ENCODE measurements at places on chromosomes 1 and 21.

GRCh38 chr1:201260648-201261311 is 22.5 kb upstream of the PKP1 start:
- DNase-seq: no peak

DNA sequence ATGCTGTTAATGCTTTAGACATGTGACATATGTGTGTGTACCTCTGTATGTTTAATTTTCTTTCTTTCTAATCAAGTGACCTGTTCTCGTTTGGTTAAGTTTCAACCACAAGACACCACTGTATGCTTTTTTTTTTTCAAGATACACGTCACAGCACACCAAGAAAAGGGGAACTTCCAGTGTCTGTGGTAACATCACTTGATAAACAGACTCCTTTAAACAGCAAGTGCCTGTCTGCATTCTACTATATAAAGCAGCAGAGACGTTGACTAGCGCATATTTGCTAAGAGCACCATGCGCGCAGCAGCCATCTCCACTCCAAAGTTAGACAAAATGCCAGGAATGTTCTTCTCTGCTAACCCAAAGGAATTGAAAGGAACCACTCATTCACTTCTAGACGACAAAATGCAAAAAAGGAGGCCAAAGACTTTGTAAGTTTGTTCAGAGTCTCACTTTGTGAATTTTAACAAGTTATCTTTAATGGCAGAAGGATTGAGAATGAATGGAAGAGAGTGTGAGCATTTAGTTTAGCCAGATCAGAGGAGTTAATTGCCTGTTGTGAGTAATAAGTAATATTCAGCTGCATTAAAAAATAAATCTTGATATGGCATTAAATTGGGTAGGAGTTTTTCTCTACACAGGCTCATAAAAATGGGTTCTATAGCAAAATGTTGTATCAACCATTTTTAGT is at the start of gene RGS1:
RGS1 (plus strand) TSS at position 275 of the 691 bp plus-strand sequence; CDS start at position 295, 20 bp downstream.
- no peak for DNase-seq

DNA sequence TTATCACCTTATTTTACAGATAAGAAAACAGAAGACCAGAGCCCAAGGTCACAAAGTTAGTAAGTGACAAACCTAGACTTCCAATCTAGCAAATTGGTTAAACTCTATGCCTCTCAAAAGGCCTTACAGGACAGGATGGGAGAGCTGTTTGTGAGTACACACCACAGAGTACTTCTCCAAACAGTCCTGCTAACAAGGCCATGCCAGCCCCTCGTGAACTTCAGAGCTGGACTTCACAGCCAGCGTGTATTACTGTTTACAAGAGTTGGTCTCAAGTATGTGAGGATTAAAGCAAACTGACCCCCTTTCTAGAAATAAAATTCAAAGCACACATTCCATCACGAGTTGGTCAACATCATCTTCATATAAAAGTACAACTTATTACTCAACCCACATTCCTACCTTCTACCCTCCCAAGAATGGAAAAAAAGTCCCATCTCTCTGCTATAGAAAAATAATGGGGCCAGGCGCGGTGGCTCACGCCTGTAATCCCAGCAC is 19.8 kb upstream of the UBR4 start:
- DNase-seq: no peak

GRCh38 chr1:234989019-234989418 is 139.6 kb downstream of the TOMM20 start:
- DNase-seq: no peak

- DNase-seq: no peak
Measured at GRCh38 chr1:28246427-28246832, 10.5 kb downstream of the ATP5IF1 start.

DNA sequence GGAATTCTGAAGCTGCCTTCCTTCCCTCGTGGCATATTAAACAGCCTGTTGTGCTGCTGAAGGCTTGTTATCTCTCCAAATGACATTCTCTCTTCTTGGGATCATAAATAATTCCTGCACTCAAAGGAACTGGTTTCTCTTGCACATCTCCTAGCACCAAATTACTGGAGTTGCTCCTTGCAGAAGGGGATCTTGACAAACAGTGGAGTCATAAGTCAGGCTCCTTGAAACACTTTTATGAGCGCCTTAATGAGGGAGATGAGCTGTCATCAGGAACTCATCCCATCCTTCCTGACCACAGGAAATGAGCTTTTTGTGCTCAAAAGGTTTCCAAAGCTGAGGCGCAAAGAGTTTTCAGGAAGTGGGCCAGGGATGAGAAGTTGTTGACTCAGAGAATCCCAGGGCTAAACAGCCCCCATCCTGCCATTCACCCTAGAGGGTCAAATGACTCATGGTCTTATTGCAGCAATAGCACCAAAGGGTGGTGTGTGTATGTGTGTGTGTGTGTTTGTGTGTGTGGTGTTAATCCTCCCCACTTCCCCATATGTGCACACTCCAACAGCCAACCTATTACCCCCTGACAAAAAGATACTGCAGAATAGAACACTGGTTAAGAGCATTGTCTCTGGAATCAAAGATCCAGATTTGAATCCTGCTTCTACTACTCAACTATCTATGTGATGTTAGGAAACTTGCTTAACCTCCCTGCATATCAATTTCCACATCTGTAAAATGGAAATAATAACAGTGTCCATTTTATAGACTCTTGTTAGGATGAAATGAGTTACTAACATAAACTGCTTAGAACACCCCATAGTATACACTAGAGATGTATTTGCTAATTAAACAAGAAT is 2.8 kb upstream of the PHC2 start:
- DNase-seq: no peak

GRCh38 chr1:37323486-37324377 is 150.6 kb upstream of the ZC3H12A start:
- DNase-seq: peak; percentile 63

- no peak for DNase-seq
Measured at GRCh38 chr1:29539971-29540370, 303.6 kb downstream of the PTPRU start.

GRCh38 chr1:94873520-94874351 is 53.2 kb downstream of the CNN3 start:
- no peak for DNase-seq

- DNase-seq: no peak
Measured at GRCh38 chr1:109805486-109806165, 41.9 kb upstream of the EPS8L3 start.

GRCh38 chr1:154497026-154497806 is 4.8 kb upstream of the TDRD10 start:
- no peak for DNase-seq

GRCh38 chr21:16587141-16587581 is 857.4 kb downstream of the USP25 start:
- peak; percentile 25 for DNase-seq

DNA sequence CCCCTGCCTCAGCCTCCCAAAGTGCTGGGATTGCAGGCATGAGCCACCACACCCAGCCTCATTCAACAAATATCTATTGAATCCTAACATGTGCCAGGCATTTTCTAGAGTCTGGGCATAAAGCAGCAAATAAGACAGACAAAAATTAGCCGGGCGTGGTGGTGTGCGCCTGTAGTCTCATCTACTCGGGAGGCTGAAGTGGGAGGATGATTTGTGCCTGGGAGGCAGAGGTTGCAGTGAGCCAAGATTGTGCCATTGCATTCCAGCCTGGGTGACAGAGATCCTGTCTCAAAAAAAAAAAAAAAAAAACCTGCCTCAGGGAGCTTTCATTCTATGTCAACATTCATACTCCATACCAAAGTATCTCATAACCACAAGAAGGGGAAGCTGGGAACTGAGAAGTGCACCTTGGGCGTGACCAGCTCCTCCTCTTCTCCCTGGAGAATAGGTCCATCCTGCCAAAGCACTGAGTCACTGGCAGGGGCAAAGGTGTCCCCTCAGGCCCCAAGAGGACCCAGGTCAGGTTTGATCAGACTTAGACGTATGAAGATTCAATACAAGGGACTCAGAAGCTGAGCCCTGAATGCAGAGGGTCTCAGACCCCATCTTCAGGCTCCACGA is 36.8 kb upstream of the PPP1R15B start:
- no peak for DNase-seq

- DNase-seq: peak; percentile 9
Measured at GRCh38 chr1:207811920-207812720, 60.3 kb downstream of the CD46 start.

Data from NCI-H526 (cell line).